Fibroblast of skin of left quadriceps (primary cell): ENCODE measurements at places on chromosomes 12 and 14.
A peak's percentile ranks its signal among the peaks of the same experiment; 100 is the strongest.

DNA sequence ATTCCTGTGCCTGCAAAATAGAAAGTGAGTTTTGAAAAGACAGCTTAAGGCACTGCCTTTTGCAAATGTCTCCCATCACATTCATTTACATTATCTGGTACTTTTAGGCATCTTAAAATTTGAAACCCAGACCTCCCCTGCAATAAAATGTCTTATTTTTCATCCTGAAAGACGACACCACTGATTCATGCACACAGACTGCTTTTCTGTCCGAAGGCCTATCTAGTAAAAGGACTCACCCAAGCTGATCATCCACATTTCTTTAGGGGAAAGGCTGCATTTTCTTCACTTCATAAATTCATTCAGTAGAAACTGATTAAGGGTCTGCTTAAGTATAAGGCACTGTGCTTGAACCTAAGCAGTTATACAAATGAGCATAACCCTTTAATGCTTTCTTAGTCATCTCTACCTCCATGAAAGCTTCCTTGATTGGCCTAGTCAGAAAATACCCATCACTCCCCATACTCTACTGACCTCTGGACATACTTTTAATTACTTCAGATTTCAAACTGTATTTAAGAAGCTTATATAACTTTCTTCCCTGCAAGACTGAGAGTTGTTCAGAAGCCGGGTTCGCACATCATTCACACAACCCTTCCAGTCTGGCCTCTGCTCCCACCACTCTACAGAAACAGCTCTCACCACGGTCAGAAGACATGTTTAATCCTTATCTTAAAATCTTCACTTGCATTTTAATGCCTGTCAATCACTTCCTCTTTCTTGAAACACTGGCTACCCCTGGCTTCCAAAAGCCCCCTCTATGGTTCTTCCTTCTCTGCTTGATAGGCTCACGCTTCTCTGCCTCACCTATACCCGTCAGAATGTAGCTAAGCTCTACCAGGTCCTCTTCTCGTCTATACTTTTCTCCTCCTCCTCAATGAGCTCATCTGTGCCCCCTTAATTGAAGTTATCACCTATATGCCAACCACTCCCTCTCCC, 288.6 kb downstream of the MED13L start:
- DNase-seq: no peak

DNA sequence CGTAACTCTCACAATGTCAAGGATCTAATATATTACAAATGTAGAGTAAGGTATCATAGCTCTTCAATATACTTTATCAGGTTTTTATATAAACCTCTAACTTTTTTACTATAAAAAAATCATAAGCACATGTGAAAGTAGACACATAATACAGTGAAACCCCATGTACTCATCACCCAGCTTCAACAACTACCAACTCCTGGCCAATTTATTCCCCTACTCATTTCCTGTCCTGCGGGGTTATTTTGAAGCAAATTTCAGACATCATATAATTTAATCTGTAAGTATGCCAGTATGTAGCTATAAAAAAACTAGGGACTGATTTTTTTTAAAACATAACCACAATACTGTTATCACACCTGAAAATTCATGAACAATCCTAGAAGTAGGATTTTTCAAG, 47.7 kb downstream of the NOPCHAP1 start:
- DNase-seq: no peak

DNA sequence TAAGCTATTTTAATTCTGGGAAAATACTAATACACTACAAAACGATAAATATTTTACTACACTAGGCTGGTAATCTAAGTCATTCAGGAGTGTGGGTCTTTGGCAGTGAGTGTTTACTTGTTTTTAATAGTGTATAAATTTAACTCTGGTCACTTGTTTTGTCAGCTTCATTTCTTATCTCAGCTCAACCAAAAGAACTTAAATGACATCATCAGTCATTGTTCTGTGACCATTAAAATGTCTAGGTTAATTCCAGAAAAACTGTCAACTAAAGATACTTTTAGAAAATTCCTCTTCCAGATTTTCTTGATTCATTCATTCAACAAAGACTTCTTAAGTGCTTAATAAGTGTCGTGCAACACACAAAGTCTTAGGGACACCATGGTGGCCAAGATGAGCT, 102.8 kb downstream of the FOXN3 start:
- DNase-seq: no peak

DNA sequence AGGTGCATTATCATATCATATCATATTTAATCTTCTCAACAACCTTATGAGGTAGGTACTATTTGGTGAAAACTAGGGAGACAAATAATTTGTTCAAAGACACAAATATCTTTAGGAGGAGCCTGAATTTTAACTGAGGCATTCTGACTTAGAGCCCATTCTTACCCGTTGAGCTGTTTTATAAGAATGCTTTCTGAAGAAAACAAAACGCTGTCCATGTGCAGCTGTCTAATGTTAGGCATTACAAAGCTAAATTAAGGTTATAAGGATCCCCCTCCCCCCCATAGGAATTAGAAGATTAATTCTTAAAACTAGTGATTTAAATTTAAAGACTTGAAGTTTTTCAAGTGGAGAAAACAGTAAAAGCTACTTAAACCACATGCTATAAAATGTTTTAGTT, 6.4 kb downstream of the KTN1 start:
- DNase-seq: no peak

DNA sequence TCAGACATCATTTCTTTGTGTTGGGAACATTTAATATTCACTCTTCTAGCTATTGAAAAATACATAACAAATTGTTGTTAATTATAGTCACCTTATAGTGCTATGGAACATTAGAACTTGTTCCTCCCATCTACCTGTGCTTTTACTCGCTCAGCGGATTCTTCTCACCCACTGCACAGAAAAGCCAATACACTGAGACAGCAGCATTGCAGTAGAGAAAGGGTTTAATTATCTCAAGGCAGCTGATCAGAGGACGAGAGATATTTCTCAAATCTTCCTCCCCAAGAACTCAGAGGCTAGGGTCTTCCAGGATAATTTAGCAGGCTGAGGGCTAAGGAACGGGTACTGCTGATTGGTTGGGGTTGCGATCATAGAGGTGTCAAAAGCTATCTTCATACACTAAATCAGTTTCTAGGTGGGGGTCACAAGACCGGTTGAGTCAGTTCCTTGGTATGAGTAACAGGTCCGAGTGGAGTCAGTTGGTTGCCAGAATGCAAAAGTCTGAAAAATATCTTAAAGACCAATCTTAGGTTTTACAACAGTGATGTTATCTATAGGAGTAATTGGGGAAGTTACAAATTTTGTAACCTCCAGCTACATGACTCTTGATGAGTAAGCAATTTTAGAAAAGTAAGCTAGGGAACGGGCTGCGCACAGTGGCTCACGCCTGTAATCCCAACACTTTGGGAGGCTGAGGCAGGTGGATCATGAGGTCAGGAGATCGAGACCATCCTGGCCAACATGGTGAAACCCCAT, 173.1 kb downstream of the FBXL14 start:
- DNase-seq: no peak

DNA sequence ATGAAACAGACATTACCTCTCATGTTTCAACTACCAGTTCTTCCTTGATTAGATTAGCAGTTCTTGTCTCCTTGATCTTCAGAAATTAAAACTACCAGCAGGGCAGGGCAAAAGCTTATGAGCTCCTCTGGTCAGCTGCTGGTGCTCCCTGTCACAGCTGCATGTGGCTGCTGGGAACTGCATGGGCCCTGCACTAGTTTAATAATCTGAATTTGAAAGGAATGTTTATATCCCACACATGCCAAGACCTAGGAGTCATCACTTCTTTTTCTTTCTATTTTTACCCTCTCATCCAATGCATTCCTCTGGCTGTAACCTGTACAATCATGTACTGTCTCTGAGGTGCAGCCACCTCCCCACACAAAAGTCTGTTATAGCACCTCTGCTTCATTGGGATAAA, 73.9 kb downstream of the ARMH4 start:
- peak; percentile 63 for DNase-seq

DNA sequence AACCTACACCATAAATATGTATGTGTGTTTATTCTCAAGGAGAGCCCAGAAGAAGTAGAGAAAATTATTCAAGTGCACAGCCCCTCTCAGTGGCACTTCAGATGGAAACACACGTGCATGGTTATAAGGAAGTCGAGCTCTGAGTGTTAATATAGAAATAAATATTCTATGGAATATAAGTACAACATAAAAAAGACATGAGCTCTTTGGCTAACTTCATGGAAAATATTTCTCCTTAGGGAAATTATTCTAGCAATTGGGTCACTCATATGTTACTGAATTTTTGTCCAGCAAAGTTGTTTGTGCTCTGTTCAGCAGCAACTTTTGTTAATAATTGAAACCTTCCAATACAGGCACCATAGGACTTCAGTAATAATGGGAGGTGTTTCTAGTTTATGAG, 939.0 kb downstream of the LRFN5 start:
- no peak for DNase-seq

- peak; percentile 92 for DNase-seq
Measured at GRCh38 chr14:34711169-34711568, 3.2 kb downstream of the CFL2 start.

DNA sequence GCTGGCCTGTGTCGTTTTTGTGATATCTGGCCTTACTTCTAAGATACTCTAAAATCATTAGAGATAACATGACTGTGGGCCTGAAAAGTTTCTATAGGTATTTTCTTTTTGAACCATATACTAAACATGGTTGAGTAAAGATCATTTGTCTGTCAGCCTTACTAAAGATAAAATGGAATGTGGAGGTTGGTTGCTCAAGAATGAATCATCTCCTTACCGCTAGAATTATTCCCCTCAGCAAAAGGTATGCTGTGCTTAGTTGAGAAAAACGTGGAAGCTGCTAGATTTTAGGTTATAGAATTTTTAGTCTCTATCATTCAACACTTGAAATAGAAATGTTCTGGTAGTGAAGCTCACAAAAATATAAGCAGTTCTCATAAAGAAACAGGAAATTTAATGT, 407.3 kb downstream of the AEBP2 start:
- no peak for DNase-seq

DNA sequence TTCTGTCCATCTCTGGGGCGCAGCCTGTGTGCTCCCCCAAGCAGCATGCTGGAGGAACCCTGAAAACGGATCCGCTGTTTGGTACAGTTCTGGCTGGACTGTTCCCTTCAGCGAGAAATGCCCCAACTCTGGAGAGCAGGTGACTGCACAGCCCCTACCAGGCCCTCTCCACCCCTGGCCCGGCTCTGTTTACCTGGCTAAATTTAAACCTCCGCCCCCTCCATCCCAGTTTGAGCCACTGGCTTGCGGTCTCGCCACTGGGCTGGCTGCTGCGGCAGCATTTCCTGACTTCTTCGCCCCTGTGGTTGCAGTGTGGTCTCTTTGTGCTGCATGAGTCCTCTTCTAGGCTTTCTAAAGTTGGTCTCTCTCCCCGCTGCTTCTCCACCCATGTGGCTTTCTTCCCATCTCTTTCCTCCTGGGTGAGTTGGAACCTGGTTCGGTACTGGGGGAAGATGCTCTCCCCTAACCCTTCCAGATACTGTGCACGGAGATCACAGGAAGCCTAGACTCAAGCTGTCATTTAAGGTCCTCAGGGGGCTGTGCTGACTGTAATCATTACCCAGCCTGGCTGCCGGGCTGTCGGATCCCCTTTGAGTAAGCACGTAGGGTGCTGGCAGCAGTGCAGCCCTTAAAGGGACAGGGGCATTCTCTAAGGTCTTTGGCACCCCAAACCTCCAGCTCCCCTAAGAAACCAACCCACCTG, 60.6 kb downstream of the FBXL14 start:
- no peak for DNase-seq

DNA sequence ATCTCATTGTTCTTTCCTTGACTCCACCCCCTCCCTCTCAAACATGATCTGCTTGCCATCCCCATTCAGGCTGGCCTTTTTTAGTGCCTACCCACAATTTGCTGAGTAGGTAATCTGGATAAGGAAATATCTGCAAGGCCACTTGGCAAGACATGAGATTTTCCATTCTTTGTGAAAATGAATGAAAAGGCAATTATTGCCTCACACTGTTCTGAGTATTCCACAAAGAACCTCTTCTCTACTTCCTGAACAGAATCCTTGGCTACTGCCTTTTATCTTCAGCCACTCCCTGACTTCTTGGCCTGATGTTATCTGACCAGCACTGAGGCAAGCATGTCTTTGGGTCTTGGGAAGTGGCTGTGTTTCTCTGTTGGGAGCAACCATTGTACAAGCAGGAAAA, 263.2 kb upstream of the ATP2B1 start:
- DNase-seq: no peak

GRCh38 chr14:94423453-94424056, 29.0 kb downstream of the SERPINA11 start:
- DNase-seq: peak; percentile 37

DNA sequence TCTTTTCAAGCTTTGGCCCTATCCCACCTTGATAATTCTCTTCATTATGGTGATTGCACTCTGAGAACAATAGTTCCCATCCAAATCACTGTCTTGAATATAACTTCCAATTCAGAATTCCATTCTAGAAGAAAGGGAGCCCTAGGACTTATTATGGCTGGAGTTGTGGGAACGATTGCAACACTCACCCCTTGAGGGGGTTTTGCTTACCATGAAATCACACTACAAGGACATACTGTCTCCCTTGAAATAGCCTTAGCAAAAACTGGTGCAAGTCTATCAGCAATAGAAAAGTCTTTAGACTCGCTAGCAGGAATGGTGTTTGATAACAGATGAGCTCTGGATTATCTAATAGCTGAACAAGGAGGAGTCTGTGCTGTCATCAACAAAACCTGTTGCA, 31.4 kb upstream of the OXA1L start:
- DNase-seq: no peak

GRCh38 chr14:62179367-62180018, 417.3 kb downstream of the SNAPC1 start:
- DNase-seq: peak; percentile 58

DNA sequence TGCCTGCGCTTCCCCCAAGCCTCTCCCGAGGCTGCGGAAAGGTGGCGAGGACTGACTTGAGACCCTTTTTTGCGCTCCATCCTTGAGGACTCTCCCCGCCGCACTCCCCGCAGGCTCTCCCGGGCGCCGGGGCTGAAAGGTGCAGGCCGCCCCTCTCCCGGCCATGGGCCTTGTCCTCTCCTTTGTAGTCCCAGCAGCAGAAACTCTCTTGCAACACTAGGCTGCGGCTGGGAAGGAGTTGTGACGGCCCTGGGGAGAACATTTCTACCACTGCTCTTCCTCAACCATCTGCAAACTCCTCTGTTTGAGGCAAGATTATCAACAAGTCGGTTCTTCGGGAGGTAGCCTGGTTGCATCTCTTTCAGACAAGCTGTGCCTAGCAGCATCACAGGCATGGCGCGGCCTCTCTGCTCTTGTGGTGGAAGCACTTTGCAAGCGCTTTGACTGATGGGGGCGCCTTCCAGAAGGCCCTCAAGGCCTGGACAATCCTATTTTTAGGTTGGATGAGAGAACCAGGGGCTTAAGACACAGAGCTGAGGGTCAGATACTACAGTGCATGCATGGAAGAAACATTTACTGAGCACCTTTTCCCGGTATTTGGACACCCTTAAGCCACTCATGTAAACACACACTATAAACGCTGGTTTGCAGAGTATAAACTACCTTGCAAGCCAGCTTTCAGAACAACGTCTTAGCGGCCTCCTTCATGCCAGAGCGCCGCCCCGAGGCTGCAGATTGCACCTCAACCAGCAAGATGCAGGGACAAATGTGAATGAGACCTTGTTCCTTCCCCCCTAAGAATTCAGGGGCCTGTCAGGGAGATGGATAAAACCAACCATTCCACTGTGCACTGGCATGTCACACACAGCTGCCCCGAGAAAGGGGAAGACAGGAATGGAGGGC, 1.2 kb upstream of the PRIMA1 start:
- DNase-seq: no peak
